Esophagus muscularis mucosa (tissue), 4 donors: ENCODE measurements at places on chromosomes 5 and 9.

GRCh38 chr5:83551821-83552220 is 80.3 kb downstream of the VCAN start:
- DNase-seq: no peak

DNA sequence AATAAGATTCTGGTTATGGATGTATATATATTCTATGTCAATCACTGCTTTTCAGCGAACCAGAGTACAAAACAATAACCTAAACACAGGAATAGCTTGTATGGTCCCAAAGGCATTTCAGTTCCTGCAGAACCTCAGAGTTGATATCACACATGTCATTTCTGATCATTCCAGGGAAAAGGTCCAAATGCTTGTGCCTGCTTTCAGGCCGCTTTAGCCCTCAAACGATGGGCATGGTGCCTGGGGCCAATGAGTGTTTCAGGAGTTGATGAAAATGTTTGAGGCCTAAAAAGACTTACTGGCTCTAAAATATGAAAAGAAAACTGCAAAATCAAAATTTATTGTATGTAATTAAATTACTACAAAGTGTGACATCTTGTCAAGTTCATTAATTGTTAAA is 22.8 kb downstream of the ANGPTL2 start:
- DNase-seq: no peak

GRCh38 chr9:3852545-3852944 is 326.7 kb upstream of the RFX3 start:
- DNase-seq: no peak

GRCh38 chr5:8314965-8315364 is 446.0 kb downstream of the MTRR start:
- DNase-seq: no peak

DNA sequence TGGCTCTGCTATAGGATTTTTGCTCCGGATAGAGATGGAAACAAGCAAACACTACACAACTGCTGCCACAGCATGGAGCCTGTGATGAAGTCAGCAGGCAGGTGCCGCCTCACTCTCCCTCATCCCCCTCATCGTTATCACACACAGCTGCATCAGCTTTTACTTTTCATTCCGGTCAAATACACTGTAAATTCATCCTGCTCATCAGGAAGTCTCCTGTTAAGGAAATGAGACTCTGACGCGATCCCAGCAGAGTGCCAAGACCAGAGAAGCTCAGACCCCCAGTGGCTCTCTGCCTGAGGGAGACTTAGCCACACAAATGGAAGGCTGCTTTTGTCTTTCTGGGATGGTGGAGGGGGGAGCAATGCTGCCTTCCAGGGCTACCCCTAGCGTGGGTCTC is 270.2 kb downstream of the ELAVL2 start:
- peak; percentile 50 for DNase-seq

GRCh38 chr9:109806506-109807115 is 26.6 kb downstream of the PALM2AKAP2 start:
- DNase-seq: no peak

DNA sequence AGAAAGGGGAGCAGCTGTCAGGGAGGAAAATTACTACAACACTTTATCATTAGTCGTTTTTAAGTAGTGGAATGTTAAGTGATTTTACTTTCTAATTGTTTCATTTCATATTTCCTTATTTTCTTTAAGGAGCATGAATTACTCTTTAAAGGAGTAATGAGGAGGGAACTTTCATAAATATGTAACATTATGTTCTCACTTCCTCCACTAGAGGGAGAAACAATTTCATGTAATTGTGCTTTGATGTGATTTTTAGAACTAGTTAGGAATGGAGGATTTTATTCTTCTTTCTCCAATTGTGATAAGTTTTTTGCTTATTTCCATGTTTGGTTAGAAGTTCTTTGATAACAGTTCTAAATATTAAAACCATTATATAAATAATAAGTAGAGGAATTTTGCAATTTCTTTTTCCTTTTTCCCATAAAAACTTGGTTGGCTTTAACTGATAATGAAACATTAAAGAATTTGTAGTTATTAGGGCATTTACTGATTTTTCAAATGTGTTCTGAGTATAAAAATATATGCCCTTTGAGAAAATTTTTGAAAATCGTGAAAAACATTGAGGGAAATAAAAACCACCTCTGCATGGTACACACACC is 25.6 kb downstream of the CEP78 start:
- DNase-seq: no peak

- DNase-seq: no peak
Observed at GRCh38 chr5:145941448-145942130, 5.2 kb downstream of the SH3RF2 start.

GRCh38 chr5:42677156-42677842 is 79.3 kb upstream of the CCDC152 start:
- DNase-seq: no peak

- DNase-seq: no peak
Observed at GRCh38 chr9:6605202-6605601, 40.3 kb downstream of the GLDC start.

GRCh38 chr9:127698985-127699670 is 7.7 kb upstream of the CFAP157 start:
- peak; percentile 99 for DNase-seq

- DNase-seq: no peak
Observed at GRCh38 chr9:71504636-71505035, 263.7 kb downstream of the CEMIP2 start.

GRCh38 chr5:143402553-143403333 is 743 bp downstream of the NR3C1 start:
- DNase-seq: peak; percentile 93

- no peak for DNase-seq
Observed at GRCh38 chr9:127896395-127897192, 2.8 kb downstream of the ST6GALNAC6 start.

- no peak for DNase-seq
Observed at GRCh38 chr9:34385561-34386230, 9.0 kb upstream of the MYORG start.

GRCh38 chr5:53542926-53543325 is 17.5 kb upstream of the NDUFS4 start:
- DNase-seq: no peak

GRCh38 chr9:91066856-91067255 is 265.2 kb downstream of the SYK start:
- peak; percentile 85 for DNase-seq

DNA sequence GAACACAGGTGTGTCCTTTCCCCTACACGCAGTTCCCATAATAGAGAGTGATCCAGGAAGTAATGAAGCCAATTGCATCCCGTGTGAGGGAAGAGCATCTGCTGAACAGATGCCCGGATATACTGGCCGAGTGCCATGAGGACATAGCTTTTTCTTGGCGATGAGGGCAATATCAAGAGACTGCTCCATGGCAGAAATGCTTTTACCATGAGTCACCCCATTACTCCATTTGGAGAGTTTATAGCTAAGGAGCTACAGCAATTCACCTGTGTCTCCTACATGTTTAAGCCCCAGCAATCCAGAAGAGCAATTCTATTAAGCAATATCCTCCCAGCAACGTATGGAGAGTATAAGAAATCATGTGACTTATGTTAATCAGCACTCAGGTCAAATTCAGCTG is 222.0 kb upstream of the KLF4 start:
- no peak for DNase-seq

DNA sequence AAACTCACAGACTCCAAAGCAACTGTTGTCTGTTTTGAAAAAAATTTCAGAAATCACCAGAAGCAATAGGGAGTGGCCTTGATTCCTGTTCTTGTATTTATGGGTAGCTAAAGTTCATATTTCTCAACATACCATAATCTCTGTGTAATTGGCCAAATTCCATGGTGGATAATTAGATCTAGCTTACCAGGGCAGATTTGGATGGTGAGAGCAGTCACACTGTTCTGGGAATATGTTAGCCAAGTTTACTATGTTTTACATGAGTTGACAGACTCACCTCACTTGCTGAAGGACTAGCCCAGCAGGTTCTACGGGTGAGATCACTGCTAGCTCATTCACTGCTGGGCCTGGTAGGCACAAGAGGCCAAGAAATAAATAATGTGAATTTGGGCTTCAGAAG is 32.7 kb upstream of the CDKN2B start:
- no peak for DNase-seq

DNA sequence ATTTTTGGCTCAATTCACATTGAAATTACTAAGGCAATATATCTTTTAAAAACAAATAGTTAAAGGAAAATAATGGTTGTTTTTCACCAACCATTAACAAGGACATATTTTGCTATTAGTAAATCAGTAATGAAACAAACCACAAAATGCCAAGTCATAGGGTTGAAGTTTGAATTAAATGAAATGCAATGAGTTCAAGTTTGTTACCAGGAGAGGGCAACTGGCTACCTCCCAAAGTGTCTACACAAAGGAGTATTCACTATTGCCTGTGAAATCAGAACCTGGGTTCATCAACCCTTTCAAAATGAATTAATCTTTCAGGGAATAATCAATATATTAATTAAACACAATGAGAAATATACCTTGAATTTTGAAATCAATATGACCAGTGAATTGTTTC is 138.4 kb upstream of the DMRTA1 start:
- no peak for DNase-seq

DNA sequence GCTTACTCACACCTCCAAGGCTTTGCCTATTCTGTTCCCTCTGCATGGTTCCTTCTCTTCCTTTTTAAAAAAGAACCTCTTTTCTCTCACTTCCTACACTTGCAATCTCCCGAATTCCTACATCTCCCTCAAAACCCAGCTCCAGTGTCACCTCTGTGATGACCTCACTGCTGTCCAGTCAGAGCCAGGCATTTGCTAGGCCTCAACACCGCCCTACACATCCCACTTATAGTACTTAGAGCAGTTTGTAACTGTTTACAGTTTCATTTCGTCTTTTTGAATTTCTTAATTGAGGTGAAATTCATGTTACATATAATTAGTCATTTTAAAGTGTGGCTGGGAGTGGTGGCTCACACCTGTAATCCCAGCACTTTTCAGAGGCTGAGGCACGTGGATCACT is 30.8 kb downstream of the CD14 start:
- no peak for DNase-seq

DNA sequence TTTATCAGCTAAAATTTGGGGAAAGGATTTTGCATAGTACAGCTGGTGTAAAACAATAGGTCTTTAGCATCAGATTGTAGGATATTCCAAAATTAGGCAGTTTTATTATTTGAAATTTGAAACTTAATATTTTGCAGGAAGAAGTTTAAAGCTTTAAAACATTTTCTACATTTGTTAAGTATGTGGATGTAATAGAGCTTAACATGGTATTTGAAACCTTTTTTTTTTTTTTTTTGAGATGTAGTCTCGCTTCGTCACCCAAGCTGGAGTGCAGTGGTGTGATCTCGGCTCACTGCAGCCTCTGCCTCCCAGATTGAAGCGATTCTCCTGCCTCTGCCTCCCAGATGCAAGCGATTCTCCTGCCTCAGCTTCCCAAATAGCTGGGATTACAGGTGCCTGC is 2.9 kb downstream of the DENND4C start:
- no peak for DNase-seq

DNA sequence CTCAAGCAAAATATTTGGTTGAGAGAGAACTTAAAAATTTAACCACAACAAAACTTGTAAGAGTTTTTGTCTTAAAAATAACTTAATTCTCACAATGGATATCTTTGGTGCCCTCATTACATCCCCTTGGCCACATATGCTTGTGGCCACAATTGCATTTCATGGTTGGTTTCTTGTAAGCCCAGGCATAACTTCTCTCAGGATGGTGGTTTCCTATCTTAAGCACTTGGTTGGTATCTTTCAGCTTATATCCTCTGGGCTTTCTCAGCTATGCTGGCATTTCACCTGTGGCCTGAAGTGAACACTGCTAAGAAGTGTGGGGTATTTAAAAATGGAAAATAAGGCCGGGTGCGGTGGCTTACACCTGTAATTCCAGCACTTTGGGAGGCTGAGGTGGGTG is 212.4 kb upstream of the MEF2C start:
- DNase-seq: no peak

GRCh38 chr9:125829743-125830142 is 82.6 kb downstream of the PBX3 start:
- DNase-seq: no peak

GRCh38 chr5:53481159-53481886 is 894 bp downstream of the FST start:
- no peak for DNase-seq

- no peak for DNase-seq
Observed at GRCh38 chr5:55278778-55279177, 28.7 kb downstream of the DHX29 start.

GRCh38 chr5:128736553-128736952 is 198.5 kb upstream of the FBN2 start:
- DNase-seq: no peak

DNA sequence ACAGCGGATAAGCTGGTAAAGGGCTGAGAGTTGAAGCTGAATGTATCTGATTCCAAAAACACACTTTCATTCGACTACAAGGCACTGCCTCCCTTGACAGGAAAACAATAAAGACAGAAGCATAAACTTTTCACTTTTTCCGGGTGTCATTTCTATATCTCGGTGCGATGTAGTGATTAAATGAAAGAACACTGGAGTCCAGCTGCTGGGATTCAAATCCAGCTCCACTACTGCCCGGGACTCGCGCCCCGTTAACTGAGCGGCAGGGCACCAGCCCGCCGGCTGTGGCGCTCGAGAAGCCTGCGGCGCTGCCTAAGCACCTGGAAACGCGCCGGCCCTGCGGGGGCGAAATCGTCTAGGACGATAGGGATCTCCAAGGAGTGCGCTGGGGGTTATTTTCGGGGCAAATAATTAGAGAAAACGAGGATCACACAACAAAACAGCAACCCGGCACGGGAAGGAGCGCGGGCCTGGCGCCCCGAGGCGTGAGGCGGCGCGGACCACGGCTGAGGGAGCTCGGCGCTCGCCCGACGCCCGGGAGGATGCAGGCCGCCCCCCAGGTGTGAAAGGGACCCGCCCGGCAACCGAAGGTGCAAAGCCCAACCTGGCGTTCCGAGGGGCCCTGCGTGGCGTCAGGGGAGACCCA is 837 bp downstream of the UIMC1 start:
- DNase-seq: no peak

GRCh38 chr9:87271696-87272477 is 225.8 kb upstream of the DAPK1 start:
- no peak for DNase-seq

- DNase-seq: no peak
Observed at GRCh38 chr9:133948561-133949485, 43.3 kb downstream of the VAV2 start.

DNA sequence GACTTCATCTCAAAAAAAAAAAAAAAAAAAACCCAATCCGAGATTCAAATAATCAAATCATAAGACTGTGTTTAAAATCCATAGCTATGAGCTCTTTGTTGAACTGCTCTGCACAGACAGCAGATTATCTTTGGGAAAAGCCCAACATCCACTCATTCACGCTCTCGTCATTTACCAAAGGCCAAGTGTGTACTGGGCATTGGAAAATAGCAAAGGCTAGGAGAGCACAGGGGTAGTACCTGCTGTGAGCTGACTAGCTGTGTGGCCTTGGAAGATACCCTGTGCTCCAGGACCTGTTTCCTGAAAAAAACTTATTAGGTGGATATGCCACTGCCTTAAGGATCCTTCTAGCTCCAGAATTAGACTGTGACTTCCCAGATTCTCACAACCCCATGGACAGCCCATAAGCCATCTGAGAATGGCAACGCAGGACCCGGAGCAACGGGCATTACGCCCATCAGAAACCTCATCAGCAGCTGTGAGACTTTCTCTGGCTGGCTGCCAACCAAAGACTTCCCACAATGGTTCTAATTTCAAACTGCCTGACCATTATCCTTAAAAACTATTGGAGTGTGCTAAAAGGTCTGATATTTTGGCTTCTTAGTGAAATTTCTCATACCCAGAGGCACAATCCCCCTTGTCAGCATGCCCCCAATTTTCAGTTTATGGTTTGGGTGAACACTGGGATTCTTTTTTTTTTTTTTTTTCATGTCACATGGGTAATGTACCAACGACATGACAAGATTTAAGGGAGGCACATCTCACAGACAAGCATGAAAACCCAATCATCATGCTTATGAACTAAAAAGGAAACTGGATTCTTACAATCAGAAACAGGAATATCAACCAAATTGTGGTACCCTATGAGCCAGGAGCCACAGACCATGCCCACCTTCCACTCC is 16.8 kb downstream of the SERINC5 start:
- DNase-seq: peak; percentile 93
